AG08395 (cell line): ENCODE measurements at places on chromosomes 4 and X.

- DNase-seq, result no peak
These were observed 92.8 kb downstream of the FRAS1 start for GRCh38 chr4:78149751-78150542.

DNA sequence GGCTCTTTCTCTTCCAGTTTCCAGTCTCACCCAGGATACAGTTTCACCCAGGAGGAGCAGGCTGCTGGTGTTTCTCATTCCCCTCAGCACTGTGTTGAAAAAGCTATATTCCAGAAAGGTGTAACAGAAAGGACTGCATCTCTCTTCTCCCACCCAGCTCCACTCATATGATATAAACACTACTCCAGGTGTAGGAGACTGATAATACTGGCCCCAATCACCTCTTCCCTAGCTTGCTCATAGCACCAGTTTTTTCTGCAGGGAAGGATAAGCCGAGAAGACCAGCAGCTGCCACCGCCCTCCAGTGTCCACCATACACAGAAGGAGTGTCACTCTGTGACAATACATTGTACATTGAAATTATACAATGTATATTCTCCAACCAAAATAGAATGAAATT lies 105.5 kb upstream of the STK26 start:
- no peak for DNase-seq

DNA sequence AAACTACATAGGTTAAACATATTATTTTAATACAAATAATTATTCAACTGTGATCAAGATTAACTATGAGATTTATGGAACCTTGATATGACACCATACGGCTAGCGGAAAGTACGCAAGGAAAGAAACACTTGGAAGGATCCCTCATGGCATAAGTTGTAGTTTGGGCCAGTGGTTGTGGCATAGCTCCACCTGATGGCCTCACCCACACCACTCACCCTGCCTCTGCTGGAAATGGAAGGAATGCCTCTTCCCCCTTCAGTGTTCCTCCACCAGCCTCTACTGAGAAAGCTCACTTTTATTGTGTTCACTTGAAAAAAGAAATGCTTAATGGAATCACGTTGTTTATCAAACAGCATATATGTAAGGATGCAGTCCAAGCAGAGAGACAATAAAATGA lies 86.4 kb downstream of the BMP15 start:
- no peak for DNase-seq

- no peak for DNase-seq
These were observed 31.5 kb upstream of the KLHL2 start for GRCh38 chr4:165175879-165176278.

GRCh38 chr4:26192899-26193869 lies 127.6 kb upstream of the RBPJ start:
- DNase-seq, result no peak

- DNase-seq, result peak; percentile 52
These were observed 40.4 kb downstream of the ENPEP start for GRCh38 chr4:110516106-110516922.

GRCh38 chrX:19698122-19698521 lies 182.8 kb upstream of the MAP3K15 start:
- peak; percentile 56 for DNase-seq

DNA sequence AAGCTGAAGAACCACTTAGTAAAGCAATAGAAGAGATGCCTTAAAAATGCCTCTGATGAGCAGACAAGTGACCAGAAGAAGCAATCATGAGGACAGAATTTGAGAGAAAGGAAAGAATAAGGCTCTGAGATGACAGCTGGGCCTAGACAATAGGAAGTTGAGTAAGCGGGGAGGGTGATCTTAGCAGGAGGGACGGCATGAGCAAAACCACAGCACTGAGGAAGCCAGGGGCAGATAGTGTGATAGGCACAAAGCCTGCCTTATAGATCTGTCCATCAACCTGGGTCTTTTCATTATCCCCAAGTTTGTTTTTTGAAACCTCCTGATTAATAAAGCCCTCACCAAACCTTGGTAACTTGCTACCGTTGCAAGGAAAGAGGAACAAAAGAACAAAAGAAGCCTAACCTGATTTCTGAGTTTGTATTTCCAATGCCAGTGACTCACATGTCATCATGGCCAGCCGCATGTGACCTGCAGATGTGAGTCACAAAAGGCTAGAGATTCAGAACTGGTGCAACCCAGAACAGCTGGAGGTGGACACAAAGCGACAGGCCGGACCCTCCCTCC lies 55.7 kb upstream of the PPARGC1A start:
- peak; percentile 74 for DNase-seq

DNA sequence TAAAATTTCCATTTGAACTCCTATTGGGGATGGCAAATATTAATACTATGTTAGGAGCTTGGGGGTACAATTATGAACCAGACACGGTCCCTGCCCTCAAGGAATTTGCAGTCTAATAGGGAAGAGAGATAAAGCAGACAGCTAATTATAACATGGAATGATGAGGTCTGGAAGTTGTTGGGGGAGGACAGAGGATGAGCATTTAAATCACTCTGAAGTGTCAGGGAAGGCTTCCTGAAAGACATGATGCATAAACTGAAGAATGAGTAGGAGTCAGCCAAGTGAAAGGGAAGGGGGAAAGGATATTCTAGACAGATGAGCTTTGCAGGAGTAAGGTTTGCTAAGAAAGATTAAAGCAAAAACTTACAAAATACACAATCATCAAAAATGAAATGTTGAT lies 15.9 kb downstream of the PLAC1 start:
- no peak for DNase-seq

GRCh38 chr4:61204353-61205060 lies 4.4 kb downstream of the ADGRL3 start:
- no peak for DNase-seq

GRCh38 chr4:114677346-114677979 lies 78.9 kb downstream of the UGT8 start:
- DNase-seq, result no peak

- peak; percentile 45 for DNase-seq
These were observed 122.0 kb upstream of the PUDP start for GRCh38 chrX:7269991-7270390.

GRCh38 chrX:129230850-129231512 lies 292.3 kb downstream of the SMARCA1 start:
- no peak for DNase-seq

- DNase-seq, result no peak
These were observed 168.9 kb downstream of the DCTD start for GRCh38 chr4:182748283-182748682.

- peak; percentile 17 for DNase-seq
These were observed 51.1 kb downstream of the GPC4 start for GRCh38 chrX:133364196-133364595.

GRCh38 chr4:113040793-113041192 lies 8.7 kb upstream of the ANK2 start:
- no peak for DNase-seq

DNA sequence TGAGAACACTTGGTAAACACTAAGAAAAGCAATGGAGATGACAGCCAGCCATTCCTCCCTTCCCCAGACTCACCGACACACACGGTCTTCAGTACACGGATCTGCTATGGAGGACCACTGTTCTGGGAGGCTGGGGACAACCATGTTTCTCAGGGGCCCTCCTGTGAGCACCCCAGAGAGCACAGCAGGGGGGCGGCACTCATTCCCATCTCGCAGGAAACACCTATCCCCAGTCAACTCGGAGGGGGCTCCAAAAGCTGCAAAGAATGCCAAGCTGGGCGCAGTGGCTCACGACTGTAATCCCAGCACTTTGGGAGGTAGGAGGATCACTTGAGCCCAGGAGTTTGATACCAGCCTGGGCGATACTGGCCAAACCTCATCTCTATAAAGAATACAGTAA lies 172.1 kb downstream of the AFAP1 start:
- DNase-seq, result no peak

DNA sequence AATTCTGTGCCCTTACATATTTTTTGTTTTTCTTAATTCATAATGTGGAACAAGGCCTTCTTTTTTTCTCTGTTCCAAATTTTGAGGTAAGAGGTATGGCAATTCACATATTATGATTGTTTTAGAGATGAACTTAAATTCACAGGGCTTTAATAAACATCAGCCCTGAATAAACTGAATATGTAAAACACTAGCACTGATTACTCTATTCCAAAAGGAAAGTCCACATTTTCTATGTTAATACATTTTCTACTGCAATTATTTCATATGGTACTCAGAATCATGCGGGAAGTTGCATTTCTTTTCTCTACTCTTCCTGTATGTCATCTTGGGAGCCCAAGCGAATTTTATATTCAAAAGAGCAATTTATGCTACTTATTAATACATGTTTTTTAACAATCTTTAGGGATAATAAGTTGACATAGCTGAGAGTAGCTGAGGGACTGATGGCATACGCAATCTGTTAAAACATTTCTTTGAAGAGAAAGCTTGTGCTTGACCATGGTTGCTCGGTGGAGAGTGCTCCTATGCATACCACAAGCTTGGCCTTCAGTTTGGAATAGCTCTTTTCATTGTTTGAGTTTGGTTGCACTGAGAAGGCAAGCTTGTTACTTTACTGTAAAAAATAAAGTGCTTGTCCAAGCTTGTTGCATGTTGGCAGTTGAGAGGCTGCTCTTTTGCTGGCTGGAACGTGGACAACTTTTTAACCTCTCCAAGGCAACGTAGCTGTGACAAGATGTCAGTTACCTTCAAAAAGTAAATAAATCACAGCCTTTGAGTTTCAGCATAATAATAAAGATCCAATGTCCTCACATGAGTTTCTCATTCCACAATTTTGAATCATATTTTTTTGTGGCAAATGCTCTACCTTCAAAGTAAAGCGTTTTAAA lies 196.3 kb upstream of the SPRY1 start:
- no peak for DNase-seq

GRCh38 chr4:89212666-89213381 lies 94.8 kb downstream of the GPRIN3 start:
- no peak for DNase-seq

- no peak for DNase-seq
These were observed 41.4 kb downstream of the ABHD18 start for GRCh38 chr4:128006592-128006991.

- DNase-seq, result no peak
These were observed 19.4 kb downstream of the RPS6KA6 start for GRCh38 chrX:84168574-84168973.

DNA sequence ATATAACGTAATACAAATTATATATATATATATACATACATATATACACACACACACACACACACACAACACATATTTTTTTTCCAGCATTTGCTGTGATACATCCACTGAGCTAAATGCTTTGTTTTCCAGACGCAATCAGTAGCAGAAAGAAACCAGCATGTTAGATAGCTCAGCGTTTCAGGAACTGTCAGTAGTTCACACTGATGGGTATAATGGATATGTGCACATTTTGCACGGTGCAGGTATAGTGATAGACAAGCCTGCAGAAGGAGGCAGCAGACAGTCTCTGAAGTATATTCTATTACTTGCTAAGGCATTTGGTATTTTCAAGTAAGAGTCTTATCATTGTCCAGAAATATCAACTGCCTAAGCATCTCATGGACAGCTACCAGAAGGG lies 741.6 kb upstream of the HS3ST1 start:
- no peak for DNase-seq

DNA sequence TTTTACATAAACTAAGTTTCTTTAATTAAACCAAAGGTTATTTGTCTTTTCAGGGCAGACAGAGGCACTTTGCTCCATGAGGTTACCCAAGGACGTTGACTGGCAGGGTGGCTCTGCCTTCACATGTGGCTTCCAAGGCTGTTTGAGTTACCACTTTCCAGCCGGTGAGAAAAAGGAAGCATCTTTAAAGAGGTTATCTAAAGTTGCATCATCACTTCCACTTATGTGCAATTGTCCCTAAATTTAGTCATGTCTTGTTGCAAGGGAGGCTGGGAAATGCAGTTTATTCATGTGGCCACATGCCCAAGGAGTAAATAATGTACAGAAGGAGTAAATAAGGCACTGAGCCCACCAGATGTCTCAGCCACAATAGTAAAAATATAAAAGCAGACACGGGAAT lies 29.0 kb upstream of the RAP1GDS1 start:
- DNase-seq, result no peak

DNA sequence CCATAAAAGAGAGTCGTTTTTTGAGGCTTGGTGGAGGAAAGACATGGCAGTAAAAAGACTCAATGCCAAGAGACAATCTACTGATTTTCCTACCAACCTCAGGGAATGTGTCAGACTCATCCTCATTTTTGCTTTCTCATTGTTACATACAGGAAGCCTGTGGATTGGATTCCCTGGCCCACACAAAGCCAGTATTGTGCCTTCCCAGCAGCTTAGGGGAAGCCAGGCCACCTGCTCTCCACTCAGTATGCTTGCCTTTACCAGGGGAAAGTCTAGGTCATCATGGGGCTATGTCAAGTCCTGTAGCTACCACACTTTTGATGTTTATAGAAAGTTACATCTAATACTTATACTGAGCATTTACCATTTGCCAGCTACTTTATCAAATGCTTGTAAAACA lies 11.0 kb downstream of the BMX start:
- DNase-seq, result no peak
